Cardiac muscle cell (in vitro differentiated cells and primary cell): ENCODE measurements at places on chromosomes 7 and 10. TPM values are rescaled to one million over a fixed set of nuclear protein-coding genes. Genes with fewer than 3 reads are reported as not detected.

Gene CFAP70
- 1.2 and 4.0 TPM in 2 replicates for total RNA-seq

Gene AFAP1L2
- total RNA-seq: 1.9 and 3.8 TPM in 2 replicates

Gene HABP2
- not detected in 2 replicates for total RNA-seq

Gene EVX1
- total RNA-seq: not detected in 2 replicates

Gene SPDYE2B
- total RNA-seq: not detected in 2 replicates

Gene CEP41
- 8.0 and 10.7 TPM in 2 replicates for total RNA-seq

Gene SYT15B
- 0.04 TPM in 1 of 2 replicates, not detected in the other for total RNA-seq

Gene CXCL12
- 26.3 and 68.9 TPM in 2 replicates for total RNA-seq

Gene CDNF
- total RNA-seq: 0.74 and 4.1 TPM in 2 replicates

Gene SAP25
- 1.4 and 1.5 TPM in 2 replicates for total RNA-seq

Gene LZTS2
- 156 and 168 TPM in 2 replicates for total RNA-seq

Gene OPALIN
- not detected in 2 replicates for total RNA-seq

Gene PARG
- 29.7 and 32.8 TPM in 2 replicates for total RNA-seq

Gene GRID2IP
- 0.07 and 0.24 TPM in 2 replicates for total RNA-seq

Gene ERVW-1
- not detected in 2 replicates for total RNA-seq

Gene ECHS1
- total RNA-seq: 111 and 159 TPM in 2 replicates

Gene GPR37
- 8.6 and 17.1 TPM in 2 replicates for total RNA-seq

Gene INTS15
- 28.5 and 37.8 TPM in 2 replicates for total RNA-seq

Gene ADRB1
- 0.42 and 0.69 TPM in 2 replicates for total RNA-seq

Gene C10orf53
- total RNA-seq: 0.11 TPM in 1 of 2 replicates, not detected in the other

Gene PTPRZ1
- total RNA-seq: 0.28 and 0.33 TPM in 2 replicates

Gene TRUB1
- total RNA-seq: 16.8 and 18.3 TPM in 2 replicates

Gene FFAR4
- total RNA-seq: not detected in 2 replicates

Gene WASHC2A
- 16.1 and 18.2 TPM in 2 replicates for total RNA-seq

Gene CRHR2
- total RNA-seq: 0.77 and 0.92 TPM in 2 replicates

Gene LRMDA
- 3.0 and 6.2 TPM in 2 replicates for total RNA-seq

Gene GDF10
- total RNA-seq: 3.2 and 4.0 TPM in 2 replicates

Gene TMEM140
- total RNA-seq: not detected in 2 replicates
